ENCODE measurements at places on chromosomes 3 and 15. TPM values are rescaled to one million over a fixed set of nuclear protein-coding genes. Genes with fewer than 3 reads are reported as not detected.
A peak's percentile ranks its signal among the peaks of the same experiment; 100 is the strongest.

- H3K4me3 ChIP-seq: no peak overlapping the region
- H3K36me3 ChIP-seq: peaks cover 4% of the 10 kb centered on the region
- no peaks in the 10 kb centered on the region for H3K27me3 ChIP-seq
- DNase-seq: no peak
- no peak overlapping the region for H3K27ac ChIP-seq
- peaks cover 12% of the 10 kb centered on the region for H3K4me1 ChIP-seq
These were observed 356.4 kb downstream of the LPP start for GRCh38 chr3:188510366-188510765.

GRCh38 chr15:65525622-65526021 is 4.6 kb upstream of the HACD3 start:
- H3K4me1 ChIP-seq: peaks cover 5% of the 10 kb centered on the region
- no peaks in the 10 kb centered on the region for H3K27me3 ChIP-seq
- no peak overlapping the region for H3K27ac ChIP-seq
- H3K36me3 ChIP-seq: no peaks in the 10 kb centered on the region
- no peak overlapping the region for H3K4me3 ChIP-seq

DNA sequence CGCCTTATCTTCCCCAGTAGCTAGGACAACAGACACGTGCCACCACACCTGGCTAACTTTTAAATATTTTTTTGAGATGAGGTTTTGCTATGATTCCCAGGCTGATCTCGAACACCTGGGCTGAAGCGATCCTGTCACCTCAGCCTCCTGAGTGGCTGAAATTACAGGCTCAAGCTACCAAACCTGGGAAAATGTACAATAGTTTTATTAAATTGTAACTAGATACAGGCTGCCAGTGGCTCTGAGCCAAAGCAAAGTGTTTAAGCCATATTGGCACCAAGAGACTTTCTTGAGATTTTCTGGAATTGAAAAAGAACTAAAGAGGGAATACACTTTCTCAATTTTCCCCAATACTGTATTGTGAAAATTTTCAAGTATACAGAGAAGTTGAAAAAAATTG is 204.3 kb downstream of the SUCLG2 start:
- H3K4me1 ChIP-seq: no peaks in the 10 kb centered on the region
- no peak overlapping the region for H3K4me3 ChIP-seq
- DNase-seq: no peak

GRCh38 chr15:43955140-43955539 is 128.3 kb downstream of the WDR76 start:
- H3K27ac ChIP-seq: no peak overlapping the region
- H3K27me3 ChIP-seq: peaks cover 24% of the 10 kb centered on the region
- DNase-seq: no peak
- H3K4me3 ChIP-seq: no peak overlapping the region
- peaks cover 27% of the 10 kb centered on the region for H3K4me1 ChIP-seq

DNA sequence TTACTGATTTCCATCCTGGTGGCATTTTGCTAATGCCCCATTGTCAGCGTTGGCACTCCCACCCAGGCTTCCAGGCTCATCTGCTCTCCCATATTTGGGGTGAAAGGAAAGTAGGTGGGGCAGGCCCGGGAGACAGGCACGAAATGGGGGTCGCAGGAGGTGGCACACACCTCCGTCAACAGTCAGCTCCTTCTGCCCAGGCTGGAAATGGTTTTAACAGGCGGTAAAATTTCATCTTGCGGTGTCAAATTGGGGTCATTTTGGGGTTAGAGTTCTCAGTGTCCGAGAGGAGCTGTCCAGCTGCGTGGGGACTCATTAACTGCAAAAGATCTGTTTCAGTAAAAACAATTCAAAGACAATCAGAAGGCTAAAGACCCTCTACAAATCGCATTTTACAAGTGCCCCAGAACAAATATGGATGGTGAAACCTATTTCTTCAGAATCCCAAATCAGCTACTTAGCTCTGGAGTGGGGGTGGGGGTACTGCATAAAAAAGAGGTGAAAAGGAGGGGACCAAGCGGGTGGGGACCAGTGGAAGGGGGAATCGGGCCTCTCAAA is 4.2 kb upstream of the MEIS2 start:
- peaks cover 13% of the 10 kb centered on the region for H3K36me3 ChIP-seq
- H3K27me3 ChIP-seq: peaks cover 78% of the 10 kb centered on the region
- DNase-seq: no peak
- H3K27ac ChIP-seq: no peak overlapping the region
- H3K4me3 ChIP-seq: no peak overlapping the region

GRCh38 chr3:64163755-64164148 is 61.5 kb downstream of the PRICKLE2 start:
- H3K27me3 ChIP-seq: peaks cover 7% of the 10 kb centered on the region
- H3K4me1 ChIP-seq: no peaks in the 10 kb centered on the region
- H3K27ac ChIP-seq: no peak overlapping the region
- no peaks in the 10 kb centered on the region for H3K36me3 ChIP-seq

GRCh38 chr3:188583341-188584161 is 429.6 kb downstream of the LPP start:
- peaks cover 31% of the 10 kb centered on the region for H3K4me1 ChIP-seq
- no peaks in the 10 kb centered on the region for H3K27me3 ChIP-seq
- DNase-seq: peak; percentile 79

GRCh38 chr15:58433597-58434333 is 2.0 kb downstream of the LIPC start:
- no peak overlapping the region for H3K27ac ChIP-seq
- H3K4me1 ChIP-seq: peaks cover under 1% of the 10 kb centered on the region
- no peak for DNase-seq
- no peak overlapping the region for H3K4me3 ChIP-seq
- no peaks in the 10 kb centered on the region for H3K27me3 ChIP-seq
- H3K36me3 ChIP-seq: no peaks in the 10 kb centered on the region

DNA sequence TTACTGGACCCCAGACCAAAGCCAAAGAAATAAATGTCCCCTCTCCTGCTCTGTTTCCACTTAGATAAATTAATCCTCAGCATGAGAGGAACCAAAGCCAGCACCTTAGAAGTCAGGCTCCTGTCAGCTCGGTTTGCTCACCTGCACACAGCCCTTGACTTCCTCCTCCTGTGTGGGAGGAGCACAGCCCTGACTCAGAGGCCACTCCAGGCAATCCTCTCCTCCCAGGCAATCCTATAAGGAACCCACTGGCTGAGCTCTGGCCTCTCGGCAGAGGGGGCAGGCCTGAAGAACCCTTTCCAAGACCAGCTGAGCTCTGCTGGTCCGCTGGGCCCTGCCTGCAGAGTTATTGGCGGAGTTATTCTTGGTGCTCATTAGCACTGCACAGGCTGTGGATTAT is 30.8 kb downstream of the LIPC start:
- peak overlapping the region; percentile 2 for H3K27ac ChIP-seq
- no peaks in the 10 kb centered on the region for H3K27me3 ChIP-seq
- H3K4me3 ChIP-seq: no peak overlapping the region
- no peaks in the 10 kb centered on the region for H3K36me3 ChIP-seq

Gene BMF
- 4.2 TPM for total RNA-seq

Gene C3orf20
- 0.23 TPM for total RNA-seq

Gene ITIH4
- 3.9 TPM for total RNA-seq

Gene CHDH
- 0.22 TPM for total RNA-seq

Gene MESP2
- total RNA-seq: not detected

Data from activated CD8-positive, alpha-beta T cell treated with anti-CD3 and anti-CD28 coated beads for 36 hours (primary cell).